ENCODE measurements at places on chromosomes 11 and 22.

GRCh38 chr11:114317787-114318137 is 21.6 kb downstream of the NNMT start:
- peak; percentile 81 for DNase-seq

DNA sequence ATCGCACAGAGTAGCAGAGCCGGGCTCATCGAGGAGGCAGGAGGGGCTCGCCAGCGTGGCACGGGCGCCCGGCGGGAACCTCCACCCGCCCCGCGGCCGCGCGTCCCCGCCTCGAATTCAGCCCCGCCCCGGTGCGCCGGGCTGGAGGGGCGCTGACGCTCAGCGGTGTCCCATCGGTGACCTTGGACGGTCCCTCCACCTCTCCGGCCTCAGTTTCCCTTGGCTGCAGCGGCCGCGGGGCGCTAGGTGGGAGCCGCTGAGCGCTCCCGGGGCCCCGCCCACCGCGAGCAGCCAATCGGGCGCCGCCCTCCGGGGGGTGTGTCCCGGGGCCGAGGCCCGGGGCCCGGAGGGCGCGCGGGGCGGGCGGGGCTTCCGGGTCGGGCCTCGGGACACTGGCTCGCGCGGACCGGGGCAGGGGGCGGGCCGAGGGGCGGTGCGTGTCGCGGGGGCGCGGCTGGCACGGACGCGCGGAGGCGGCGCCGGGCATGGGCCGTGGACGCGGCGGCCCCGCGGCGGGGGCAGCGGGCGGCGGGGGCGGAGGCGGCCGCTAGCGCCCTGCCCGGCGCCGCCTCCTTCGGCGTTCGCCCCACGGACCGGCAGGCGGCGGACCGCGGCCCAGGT is at the start of gene PPARA:
PPARA (plus strand) TSS at position 493 of the 621 bp plus-strand sequence. CDS start 47,858 bp downstream, outside the sequence.
- peak; percentile 38 for DNase-seq

DNA sequence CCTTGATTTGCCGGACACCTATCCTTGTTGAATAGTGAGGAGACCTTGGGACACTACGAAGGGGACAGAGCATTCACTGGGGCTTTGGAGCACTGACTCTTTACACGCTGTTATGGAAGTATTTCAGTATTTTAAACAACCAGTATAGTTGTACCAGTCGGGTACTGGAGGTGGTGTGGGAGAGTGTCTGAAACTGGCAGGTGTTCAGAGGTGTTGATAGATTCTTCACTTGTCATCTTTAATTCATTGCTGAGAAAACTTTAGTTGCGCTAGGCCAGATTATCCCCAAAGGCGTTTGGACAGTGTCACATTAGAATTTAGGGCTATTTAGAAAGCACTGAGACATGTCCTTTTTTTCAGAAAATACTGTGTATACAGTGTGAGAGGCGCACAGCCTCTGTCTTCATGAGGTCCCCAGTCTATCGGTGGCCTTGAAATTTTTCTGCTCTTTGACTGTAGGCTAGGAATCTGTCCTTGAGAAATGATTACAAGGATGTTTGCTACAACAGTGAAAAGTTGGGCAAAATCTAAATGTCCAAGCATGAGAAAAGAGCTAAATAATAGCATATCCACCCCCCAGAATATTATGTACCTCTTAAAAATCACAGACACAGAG is 69.7 kb downstream of the TEAD1 start:
- no peak for DNase-seq

DNA sequence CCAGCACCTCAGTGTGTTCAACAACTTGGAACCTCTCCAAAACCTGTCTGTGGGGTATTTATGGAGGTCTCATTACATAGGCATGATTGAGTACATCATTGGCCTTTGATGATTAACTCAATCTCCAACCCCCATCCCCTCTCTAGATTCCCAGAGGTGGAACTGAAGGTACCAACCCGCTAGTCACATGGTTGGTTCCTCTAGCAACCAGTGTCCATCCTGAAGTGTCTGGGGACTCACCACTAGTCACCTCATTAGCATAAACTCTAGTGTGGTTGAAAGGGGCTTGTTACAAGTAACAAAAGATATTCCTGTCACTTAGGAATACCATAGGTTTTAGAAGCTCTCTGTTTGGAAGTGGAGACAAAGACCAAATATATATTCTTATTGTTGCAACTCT is 40.3 kb downstream of the SIK2 start:
- DNase-seq, result no peak

- DNase-seq, result peak; percentile 51
Observed at GRCh38 chr11:44542372-44542771, 23.1 kb upstream of the CD82 start.

DNA sequence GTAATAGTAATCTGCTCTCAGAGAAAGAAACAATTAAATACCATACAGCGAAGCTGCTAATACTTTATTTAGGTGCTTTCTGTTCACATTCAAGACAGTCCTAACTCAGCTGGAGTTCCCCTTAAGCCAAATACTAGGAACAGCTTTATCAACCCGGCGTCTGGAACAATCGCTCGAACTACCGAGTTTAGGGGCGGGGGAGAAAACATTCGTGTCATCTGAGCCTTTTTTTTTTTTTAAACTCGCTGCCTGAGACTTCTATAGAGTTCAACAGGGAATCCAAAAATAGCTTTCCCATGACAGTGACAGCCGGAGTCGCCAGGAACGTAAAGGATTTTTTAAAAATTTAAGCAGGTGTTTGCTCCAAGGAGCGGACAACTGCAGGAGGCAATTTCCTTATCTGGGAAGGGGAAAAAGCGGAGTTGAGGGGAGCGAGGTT is 852 bp downstream of the TRAF6 start:
- DNase-seq, result peak; percentile 61

DNA sequence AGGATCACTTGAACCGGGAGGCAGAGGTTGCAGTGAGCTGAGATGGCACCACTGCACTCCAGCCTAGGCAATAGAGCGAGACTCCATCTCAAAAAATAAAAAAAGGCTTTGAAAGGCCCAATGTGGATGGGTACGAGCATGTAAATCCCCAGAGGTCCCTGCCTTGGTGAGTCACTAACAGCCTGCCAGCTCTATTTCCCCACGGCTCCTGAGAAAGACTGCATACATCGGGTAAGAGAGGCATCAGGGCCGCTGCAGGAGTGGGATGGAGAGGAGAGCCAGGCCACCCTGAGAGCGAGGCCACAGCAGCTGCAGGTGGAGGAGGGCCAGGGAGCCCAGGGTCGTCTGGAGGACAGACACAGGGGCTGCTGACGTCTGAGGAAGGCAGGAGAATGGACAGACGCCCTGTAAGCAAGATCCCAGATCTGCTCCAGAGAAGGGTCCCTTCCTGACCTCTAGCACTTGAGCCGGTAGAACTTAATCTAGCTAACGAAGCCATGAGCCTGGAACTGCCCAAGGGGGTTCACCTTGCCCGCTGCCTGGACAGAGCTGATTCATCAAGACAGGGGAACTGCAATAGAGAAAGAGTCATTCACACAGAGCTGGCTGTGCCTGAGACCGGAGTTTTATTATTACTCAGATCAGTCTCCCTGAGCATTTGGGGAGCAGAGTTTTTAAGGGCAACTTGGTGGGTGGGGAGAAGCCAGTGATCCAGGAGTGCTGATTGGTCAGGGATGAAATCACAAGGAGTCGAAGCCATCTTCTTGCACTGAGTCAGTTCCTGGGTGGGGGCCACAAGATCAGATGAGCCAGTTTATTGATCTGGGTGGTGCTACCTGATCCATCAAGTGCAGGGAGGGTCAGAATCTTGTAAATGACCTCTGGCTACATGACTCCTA is 5.1 kb upstream of the KRTAP5-9 start:
- no peak for DNase-seq

- peak; percentile 91 for DNase-seq
Observed at GRCh38 chr11:69437001-69437875, 44.2 kb upstream of the LINC01488 start.

DNA sequence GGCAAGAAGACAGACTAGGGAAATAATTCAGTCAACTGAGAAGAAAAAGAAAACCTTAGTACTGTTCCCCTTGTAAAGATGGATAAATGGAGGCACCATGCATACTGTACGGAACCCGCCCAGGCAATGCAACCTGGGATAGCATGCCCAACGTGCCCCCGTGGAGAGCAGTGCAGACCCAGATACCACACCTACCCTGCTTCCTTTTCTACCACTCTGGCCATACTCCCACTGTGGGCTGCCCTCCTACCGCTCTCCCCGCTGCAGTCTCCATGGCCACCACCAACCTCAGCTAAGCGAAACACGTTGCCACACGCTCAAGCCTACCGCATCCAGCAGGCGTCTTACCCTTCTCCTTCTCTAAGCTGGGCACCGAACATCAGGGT is 117.4 kb upstream of the SERPIND1 start:
- DNase-seq, result no peak

DNA sequence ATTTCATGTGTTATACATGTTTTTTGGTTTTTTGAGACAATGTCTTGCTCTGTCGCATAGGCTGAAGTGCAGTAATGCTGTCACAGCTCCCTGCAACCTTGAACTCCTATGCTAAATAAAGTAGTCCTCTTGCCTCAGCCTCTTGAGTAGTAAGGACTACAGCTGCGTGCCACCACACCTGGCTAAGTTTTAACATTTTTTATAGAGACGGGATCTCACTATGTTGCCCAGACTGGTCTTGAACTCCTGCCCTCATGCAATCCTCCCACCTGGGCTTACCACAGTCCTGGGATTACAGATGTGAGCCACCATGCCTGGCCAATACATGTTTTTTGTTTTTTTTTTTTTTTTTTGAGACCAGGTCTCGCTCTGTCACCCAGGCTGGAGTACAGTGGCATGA is 33.9 kb downstream of the SWAP70 start:
- DNase-seq, result no peak

DNA sequence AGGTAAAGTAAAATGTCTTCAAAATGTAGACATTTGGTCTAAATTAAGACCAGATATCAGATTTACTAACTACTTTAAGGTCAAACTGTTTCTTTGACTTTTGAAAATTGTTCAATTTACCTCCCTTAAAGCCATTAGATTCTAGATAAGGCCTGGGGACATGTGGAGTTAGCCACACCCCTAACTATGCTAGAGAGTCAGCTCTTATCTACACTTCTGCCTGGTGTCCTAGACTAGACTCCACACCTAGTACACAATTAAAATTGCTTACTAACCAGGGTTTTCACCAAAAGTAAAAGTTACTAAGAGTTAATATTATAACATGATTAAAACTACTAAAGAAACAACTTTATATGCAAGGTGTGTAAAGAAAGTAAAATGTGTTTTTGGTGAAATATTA is 43.6 kb upstream of the DBX1 start:
- peak; percentile 70 for DNase-seq

DNA sequence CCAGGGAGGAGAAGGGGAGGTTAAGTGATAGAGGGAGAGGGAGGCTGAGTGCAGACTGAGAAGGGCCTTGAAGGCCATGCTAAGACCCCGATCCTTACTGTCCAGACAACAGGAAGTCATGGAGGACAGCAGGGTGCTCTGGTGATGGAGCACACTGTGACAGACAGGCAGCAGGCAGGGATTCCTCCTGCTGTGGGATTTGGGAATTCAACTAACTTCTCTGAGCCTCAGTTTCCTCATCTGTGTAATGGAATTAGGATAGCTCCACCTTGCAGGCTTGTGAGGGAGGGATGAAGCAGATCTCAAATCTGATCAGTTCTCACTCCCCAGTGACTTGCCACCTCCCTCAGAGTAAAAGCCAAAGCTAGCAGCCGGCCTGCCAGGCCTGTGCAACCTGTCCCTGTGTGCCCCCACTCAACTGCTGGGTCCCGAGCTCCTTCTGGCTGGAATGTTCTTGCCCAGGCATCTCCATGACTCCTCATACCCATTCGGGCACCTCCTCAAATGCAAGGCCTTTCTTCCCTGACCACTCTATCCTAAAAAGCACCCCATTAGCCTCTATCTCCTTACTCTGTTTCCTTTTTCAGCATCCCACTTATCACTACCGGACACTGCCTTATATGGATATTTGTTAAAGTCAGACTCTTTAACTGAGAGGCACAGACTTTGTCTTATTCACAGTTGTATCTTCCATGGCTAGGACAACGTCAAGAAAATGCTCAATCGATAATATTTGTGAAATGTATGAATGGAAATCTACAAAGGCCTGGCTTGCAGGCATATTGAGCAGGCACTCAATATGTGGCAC is 9.5 kb downstream of the ARAP1 start:
- DNase-seq, result no peak

DNA sequence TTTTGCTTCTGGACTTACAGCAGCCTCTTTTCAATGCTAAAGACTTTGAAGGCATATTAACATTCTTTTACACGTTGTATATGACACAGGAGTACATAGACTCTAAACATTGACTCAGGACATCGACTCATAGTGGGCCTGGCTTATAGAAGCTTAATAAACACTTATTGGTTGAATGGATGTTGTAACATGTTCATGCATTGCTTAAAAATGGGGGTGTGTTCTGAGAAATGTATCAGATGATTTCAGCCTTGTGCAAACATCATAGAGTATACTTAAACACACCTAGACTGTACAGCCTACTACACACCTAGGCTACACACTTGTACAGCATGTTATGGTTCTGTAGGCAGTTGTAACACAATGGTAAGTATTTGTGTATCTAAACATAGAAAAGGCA is 17.9 kb downstream of the TTC17 start:
- DNase-seq, result no peak

- DNase-seq, result no peak
Observed at GRCh38 chr11:121898903-121899302, 217.1 kb downstream of the BLID start.

GRCh38 chr11:103803062-103803461 is 233.4 kb upstream of the DDI1 start:
- peak; percentile 19 for DNase-seq

GRCh38 chr22:16932577-16932976 is 75.4 kb downstream of the GAB4 start:
- DNase-seq, result no peak

GRCh38 chr11:112776834-112777233 is 184.4 kb upstream of the NCAM1 start:
- no peak for DNase-seq

- DNase-seq, result no peak
Observed at GRCh38 chr11:132424433-132424832, 1054.0 kb downstream of the NTM start.

DNA sequence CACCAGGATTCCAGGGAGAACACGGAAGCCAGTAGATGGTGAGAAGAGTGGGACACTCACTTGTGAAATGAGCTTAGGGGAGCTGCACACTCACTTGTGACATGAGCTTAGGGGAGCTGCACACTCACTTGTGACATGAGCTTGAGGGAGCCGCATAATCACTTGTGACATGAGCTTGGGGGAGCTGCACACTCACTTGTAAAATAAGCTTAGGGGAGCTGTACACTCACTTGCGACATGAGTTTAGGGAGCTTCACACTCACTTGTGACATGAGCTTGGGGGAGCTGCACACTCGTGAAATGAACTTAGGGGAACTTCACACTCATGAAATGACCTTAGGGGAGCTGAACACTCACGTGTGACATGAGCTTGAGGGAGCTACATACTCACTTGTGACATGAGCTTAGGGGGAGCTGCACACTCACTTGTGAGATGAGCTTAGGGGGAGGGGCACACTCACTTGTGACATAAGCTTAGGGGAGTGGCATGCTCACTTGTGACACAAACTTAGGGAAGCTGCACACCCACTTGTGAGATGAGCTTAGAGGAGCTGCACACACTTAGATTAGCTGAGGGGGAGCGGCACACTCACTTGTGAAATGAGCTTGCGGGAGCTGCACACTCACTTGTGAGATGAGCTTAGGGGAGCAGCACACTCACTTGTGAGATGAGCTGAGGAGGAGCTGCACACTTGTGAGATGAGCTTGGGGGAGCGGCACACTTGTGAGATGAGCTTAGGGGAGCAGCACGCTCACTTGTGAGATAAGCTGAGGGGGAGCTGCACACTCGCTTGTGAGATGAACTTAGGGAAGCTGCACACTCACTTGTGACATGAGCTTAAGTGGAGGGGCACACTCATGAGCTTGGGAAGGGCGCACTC is 59.0 kb downstream of the NCAPD3 start:
- peak; percentile 75 for DNase-seq
